ENCODE measurements at places on chromosomes 11 and 22. TPM values are rescaled to one million over a fixed set of nuclear protein-coding genes. Genes with fewer than 3 reads are reported as not detected.

GRCh38 chr22:24323233-24323632 lies 52.6 kb downstream of the SPECC1L start:
- no peak for DNase-seq
- H3K4me3 ChIP-seq, result no peak overlapping the region
- H3K36me3 ChIP-seq, result peaks cover 3% of the 10 kb centered on the region
- no peaks in the 10 kb centered on the region for H3K27me3 ChIP-seq

- no peaks in the 10 kb centered on the region for H3K36me3 ChIP-seq
- H3K27ac ChIP-seq, result no peak overlapping the region
- H3K27me3 ChIP-seq, result peaks cover 45% of the 10 kb centered on the region
- peak overlapping the region; percentile 10 for H3K4me3 ChIP-seq
- DNase-seq, result no peak
These were observed 23.0 kb downstream of the LMO2 start for GRCh38 chr11:33868647-33869461.

DNA sequence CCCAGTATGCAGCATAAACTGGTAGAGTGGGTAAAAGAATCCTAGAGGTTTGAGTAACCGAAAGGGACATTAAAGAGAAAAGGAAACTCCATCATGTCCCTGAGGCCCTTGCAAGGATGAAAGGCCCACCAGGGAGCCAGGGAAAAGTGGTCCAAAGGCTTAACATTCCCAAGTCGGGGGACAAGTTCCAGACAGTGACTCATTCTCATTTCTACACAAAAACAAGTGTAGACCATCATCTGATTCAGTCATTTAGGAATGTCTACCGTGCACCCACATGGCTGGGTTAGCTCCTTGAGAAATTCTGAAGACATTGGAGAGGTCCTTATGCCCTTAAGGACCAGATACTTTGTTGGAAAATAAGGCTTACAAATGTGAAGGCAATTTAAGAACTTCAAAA lies 4.8 kb upstream of the NOX4 start:
- no peak overlapping the region for H3K4me3 ChIP-seq
- H3K27me3 ChIP-seq, result no peaks in the 10 kb centered on the region
- H3K4me1 ChIP-seq, result no peaks in the 10 kb centered on the region
- no peak overlapping the region for H3K27ac ChIP-seq
- H3K36me3 ChIP-seq, result no peaks in the 10 kb centered on the region

Gene PRRG4
- 0.33 TPM for total RNA-seq

Gene OR8D4
- not detected for total RNA-seq

All from fibroblast of lung (primary cell).